Cerebellar cortex (tissue), 1 donor: ENCODE measurements at places on chromosomes 6 and 20.

DNA sequence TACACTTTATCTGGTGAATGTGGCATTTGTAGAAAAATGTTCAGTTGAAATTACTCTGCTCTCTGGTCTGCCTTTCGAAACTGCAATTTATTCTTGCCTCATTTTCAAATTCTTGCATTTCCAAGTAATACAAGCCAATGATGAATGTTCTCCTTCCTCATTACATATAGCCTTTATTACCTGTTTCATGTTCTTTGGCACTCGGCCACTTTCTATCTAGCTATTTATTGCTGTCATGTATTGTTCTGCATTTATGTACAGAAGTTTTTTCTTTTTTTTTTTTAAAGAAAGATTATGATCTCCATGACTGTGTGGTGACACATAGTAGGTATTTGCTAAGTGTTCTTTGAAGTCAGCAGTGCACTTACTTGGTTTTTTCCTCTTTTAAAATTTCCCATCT, 261.4 kb downstream of the ZFAND3 start:
- DNase-seq: no peak

- DNase-seq: peak; percentile 72
Observed at GRCh38 chr6:118618676-118619377, 32.6 kb downstream of the CEP85L start.

DNA sequence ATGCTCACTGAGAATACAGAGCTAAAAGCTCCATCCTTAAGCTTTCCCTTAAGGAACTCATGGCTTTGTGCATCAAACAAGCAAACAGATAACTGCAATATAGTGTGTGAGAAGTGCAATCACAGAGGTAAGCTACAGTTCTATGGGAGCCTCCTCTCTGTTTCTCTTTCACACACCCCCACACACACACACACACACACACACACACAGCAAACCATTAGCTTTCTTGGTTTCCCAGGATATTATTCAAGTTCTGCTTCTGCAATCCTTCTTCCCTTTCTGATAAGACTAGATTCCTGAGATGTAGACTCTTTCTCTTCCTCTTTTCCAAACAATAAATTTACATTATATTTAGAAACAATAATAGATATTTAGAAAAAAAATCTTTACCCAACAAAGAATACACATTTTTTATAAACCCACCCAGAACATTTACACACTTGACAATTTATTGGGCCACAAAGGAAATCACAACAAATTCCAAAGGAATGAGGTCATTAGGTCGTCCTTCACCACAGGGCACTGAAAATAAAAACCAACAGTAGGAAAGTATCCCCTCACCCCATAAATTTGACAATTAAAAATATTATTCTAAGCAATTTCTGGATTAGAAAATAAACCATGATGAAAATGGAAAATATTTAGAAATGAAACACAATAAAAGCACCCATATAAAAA, 9.3 kb upstream of the GFOD1 start:
- no peak for DNase-seq

GRCh38 chr6:154352898-154353585, 3.6 kb downstream of the IPCEF1 start:
- no peak for DNase-seq

GRCh38 chr6:138004430-138005287, 102.6 kb downstream of the PERP start:
- peak; percentile 12 for DNase-seq

GRCh38 chr6:144413418-144413817, 128.3 kb downstream of the UTRN start:
- DNase-seq: no peak

- DNase-seq: no peak
Observed at GRCh38 chr20:7911586-7912330, 28.5 kb downstream of the HAO1 start.

GRCh38 chr20:13259921-13260320, 38.8 kb downstream of the ISM1 start:
- no peak for DNase-seq

- DNase-seq: no peak
Observed at GRCh38 chr6:11288065-11288464, 55.6 kb upstream of the NEDD9 start.
